ENCODE measurements at places on chromosomes 2 and 18. TPM values are rescaled to one million over a fixed set of nuclear protein-coding genes. Genes with fewer than 3 reads are reported as not detected.

Gene ALPI
- not detected for total RNA-seq

Gene RAD51AP2
- total RNA-seq: not detected

Gene RAB6C
- not detected for total RNA-seq

Gene MYO5B
- 0.02 TPM for total RNA-seq

Gene LINC00305
- total RNA-seq: not detected

Gene CYS1
- not detected for total RNA-seq

Gene RIT2
- total RNA-seq: not detected

Gene TDRD15
- total RNA-seq: not detected

Gene CHRNG
- total RNA-seq: not detected

Gene SPOPL
- 12.3 TPM for total RNA-seq

Gene CCDC138
- total RNA-seq: 9.1 TPM

Gene CROCC2
- not detected for total RNA-seq

Gene SLC1A4
- 15.9 TPM for total RNA-seq

Gene SLC9A4
- total RNA-seq: not detected

Gene HAUS1
- total RNA-seq: 65.5 TPM

Gene CABYR
- 1.4 TPM for total RNA-seq

Gene SLC25A52
- total RNA-seq: not detected

Gene CNGA3
- not detected for total RNA-seq

Gene CDH2
- total RNA-seq: not detected

Gene FAM228A
- 0.17 TPM for total RNA-seq

Gene SERPINB3
- not detected for total RNA-seq

Gene EHD3
- total RNA-seq: 1.5 TPM

Gene SERTAD2
- 11.3 TPM for total RNA-seq

Gene KCNK3
- total RNA-seq: not detected

Gene TM4SF20
- total RNA-seq: not detected

Gene CCDC142
- 10.1 TPM for total RNA-seq

Gene SERPINB10
- total RNA-seq: not detected

Gene MYOM1
- total RNA-seq: 0.90 TPM

Gene TSPYL6
- total RNA-seq: not detected

Gene DSC2
- not detected for total RNA-seq

Gene AGXT
- not detected for total RNA-seq

Gene AKAIN1
- not detected for total RNA-seq
